ENCODE measurements at places on chromosomes 1 and 21.

DNA sequence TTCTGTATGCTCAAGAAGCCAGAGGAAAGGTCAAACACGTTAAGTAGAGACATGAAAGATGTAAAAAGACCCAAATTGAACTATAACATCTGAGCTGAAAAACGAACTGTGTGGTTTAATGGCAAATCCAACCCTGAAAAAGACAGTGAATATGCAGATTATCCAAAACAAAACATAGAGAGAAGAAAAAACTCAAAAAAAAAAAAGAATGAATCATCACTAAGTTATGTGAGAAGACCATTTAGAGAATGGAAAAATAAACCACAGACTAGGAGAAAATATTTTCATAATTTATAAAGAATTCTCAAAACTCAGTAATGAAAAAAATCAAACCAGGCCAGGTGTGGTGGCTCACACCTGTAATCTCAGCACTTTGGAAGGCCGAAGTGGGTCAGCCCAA, 253.3 kb downstream of the PLPP3 start:
- no peak for DNase-seq

GRCh38 chr1:23554127-23554480, 5.2 kb downstream of the ID3 start:
- no peak for DNase-seq

- DNase-seq = no peak
Observed at GRCh38 chr1:202113690-202114300, 8.9 kb upstream of the GPR37L1 start.

GRCh38 chr1:44043176-44044070, 12.2 kb upstream of the SLC6A9 start:
- DNase-seq = no peak
